ENCODE measurements at places on chromosomes 7 and 10. TPM values are rescaled to one million over a fixed set of nuclear protein-coding genes. Genes with fewer than 3 reads are reported as not detected.

The RPP38 gene
- total RNA-seq = 8.9 TPM

The SLC13A1 gene
- total RNA-seq = not detected

The PIP gene
- not detected for total RNA-seq

The MXI1 gene
- total RNA-seq = 35.9 TPM

The NCF1 gene
- total RNA-seq = 0.53 TPM

All from gastrocnemius medialis (tissue), 4 donors.